ENCODE measurements at places on chromosomes 12 and 14. TPM values are rescaled to one million over a fixed set of nuclear protein-coding genes. Genes with fewer than 3 reads are reported as not detected.

Gene CLEC14A
- polyA plus RNA-seq = 16.1 TPM

DNA sequence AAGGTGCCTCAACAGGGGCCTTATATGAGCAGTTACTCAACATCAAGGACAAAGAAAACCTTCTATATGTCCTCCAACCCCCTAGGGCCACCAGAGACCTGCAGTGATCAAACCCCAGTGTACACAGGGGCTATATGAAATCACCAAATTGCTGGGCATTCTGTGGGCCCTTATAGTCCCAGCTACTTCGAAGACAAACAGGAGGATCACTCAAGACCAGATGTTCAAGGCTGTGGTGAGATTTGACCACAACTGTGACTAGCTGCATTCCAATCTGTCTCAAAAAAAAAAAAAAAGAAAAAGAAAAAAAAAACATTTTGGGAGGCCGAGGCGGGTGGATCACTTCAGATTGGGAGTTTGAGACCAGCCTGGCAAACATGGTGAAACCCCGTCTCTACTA, 51.0 kb upstream of the PRB2 start:
- no peak for DNase-seq

DNA sequence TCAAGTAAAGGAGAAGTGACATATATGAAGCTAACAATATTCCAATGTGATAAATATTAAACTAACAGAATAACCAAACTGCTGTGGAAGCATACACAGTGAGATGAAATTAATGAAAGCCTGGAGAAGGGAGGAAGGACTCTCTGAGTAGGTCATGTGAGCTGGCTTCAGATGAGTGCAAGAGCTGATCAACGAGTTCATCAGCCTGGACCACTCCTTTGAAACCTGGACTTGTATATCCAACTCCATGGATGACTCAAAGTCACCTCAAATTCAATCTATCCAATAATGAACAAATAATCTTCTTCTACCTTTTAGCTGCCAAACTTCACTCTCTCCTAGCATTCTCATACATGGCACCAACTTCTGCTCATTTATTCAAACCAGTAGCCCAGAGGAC, 246.1 kb downstream of the SSPN start:
- DNase-seq = no peak

DNA sequence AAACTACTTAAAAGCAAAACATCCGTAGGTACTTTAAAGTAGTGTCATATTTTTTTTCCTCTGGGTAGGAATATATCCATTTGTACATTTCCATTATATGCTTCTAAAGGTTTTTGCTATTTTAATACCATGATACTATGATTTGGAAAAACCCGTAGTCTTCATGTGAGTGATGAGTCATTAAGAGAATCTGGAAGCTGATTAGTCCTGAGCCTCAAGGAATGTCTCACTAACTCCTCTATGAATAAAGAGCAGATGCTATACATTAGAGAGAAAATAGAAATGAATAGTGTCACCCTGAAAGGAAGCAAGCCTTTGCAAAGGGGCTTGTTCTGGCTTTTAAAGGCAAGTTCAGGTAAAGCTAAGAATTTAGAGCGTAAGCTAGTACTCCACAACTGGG, 432.1 kb downstream of the CCDC91 start:
- no peak for DNase-seq

Gene SARNP
- polyA plus RNA-seq = 128 TPM

Gene BICDL1
- 31.4 TPM for polyA plus RNA-seq

Measured in left renal pelvis (tissue), 4 donors.